ENCODE measurements at places on chromosomes 3 and 15.

- peak; percentile 30 for DNase-seq
Measured at GRCh38 chr3:22392859-22393258, 641.8 kb upstream of the ZNF385D start.

- DNase-seq = no peak
Measured at GRCh38 chr3:66409771-66410754, 90.8 kb downstream of the LRIG1 start.

DNA sequence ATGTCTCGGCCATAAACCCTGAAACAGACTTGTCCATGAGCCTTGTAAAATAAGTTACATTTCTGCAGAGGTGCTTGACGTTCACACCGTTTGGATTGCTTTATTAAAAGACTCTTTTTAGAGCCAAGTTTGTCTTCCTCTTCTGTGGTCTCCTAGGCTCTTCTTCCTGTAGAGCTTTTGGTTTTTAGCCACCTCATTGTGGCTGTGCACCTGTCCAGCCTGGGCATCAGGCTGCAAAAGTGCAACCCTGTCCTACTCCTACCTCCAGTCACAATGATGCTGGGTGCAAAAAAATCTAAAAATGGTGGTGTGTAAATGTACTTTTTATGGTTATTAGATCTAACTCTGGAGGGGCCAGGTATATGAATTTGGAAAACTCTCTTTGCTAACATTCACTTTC is 2.8 kb upstream of the RIOX2 start:
- DNase-seq = no peak

- no peak for DNase-seq
Measured at GRCh38 chr15:29820394-29821154, 1.7 kb downstream of the TJP1 start.

DNA sequence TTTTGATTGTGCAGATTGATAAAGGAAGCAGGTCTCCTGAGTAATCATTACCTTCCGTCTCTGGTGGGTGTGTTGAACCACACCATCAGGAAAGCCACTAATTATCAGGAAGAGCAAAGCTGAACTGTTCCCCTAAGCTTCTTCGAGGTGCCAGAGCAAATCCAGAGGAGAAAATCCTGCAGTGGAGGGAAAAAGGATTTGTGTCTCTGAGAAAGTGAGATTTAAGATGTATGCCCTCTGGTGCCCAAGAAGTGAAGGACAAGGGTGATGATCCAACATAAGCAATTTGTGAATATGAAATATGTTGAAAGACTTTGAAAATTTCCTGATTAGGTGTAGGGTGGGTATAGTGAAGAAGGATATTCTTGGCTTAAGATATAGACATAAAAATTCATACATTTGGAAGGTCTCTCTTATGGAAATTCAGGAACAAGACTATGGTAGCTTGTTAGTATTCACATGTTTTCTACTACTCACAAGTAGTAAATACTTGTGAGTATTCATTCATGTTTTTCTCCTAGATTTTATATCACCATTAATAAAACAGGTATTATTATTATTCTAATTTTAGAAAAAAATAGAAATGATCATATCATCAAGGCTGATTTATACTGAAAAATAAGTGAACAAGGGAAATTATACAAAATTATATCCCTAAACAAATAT is 34.8 kb downstream of the COMMD2 start:
- peak; percentile 57 for DNase-seq

DNA sequence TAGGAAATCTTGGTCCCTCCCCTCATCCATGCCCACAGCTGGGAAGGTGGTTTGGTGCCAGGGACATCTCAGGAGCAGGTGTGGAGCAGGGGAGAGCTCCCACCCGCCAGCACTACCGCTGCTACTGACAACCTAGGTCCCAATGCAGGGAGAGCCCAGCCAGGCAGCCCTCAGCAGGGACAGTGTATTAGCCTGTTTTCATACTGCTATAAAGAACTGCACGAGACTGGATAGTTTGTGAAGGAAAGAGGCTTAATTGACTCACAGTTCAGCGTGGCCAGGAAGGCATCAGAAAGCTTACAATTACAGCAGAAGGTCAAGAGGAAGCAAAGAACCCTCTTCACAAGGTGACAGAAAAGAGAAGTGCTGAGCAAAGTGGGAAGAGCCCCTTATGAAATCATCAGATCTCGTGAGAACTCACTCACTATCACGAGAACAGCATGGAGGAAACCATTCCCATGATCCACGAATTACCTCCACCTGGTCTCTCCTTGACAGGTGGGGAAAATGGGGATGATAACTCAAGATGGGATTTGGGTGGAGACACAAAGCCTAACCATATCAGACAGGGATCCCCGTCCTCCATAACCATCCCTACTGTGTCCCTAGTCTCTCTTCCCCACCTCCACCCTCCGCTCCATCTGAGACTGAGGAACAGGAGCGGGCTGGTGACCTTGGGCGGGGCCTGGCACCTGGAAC is 218.6 kb downstream of the TBC1D2B start:
- DNase-seq = no peak

GRCh38 chr3:103873021-103873420 is 1438.2 kb downstream of the ZPLD1 start:
- DNase-seq = no peak

GRCh38 chr3:161977063-161977462 is 480.5 kb downstream of the OTOL1 start:
- no peak for DNase-seq

DNA sequence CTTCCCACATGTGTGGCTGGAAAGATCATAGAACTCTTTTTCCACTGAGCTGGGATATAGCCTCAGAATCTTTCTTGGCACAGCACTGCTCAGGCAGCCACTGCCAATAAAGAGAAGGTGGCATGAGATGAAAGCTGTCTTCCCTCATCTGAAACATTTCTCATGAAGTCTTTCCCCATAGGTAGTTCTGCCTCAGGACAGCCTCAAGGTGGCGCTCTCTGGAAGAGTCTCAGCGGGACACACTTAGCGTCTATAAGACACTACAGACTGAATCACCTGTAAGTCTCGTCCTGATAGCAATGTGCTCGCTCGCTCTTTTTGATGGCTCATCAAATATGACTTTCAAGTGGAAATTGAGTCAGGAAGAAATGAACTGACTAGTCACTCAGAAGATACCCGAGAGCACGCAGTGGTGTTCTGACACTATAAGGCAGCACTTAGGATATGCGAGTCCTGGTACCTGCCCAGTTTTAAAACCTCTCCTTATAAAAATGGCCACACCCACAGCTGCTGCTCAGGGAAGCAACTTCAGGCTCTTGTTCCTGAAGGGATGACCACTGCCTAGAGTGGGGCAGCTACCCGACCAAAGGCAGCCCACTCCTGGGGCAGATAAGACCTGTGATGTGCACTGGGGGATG is 269.5 kb downstream of the SUCLG2 start:
- DNase-seq = peak; percentile 59

DNA sequence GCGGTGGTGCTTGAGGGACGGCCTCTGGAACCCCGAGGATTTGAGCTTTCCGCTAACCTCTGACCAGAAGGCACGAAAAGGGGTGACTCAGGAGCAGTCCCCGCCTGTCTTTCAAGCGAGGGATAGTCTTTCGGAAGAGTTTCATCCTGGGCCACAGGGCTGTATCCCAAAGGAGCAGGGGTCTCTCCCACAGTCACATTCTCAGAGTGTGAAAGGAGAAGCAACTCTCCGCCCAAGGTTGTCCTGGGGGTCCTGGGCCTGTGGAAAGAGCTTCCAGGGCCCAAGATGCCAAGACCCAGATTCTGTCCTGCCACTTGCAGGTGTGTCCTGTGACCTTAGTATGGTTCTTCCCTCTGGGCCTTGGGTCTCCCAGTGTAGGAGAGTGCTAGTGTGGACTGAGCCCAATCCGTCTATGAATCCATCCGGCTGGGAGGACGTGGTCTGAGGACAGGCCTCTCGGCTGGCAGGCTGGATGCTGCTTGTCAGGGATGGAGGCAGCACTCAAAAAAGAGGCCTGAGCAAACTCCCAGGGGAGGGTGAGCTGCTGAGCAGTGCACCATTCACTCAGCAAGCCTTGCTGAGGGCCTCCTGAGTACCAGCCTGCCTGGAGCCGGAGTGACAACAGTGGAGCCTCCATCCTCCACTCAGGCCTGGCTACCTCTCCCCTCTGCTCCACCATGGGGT is 1.6 kb upstream of the DUSP7 start:
- no peak for DNase-seq

- DNase-seq = no peak
Measured at GRCh38 chr3:49812916-49813496, 747 bp downstream of the UBA7 start.

DNA sequence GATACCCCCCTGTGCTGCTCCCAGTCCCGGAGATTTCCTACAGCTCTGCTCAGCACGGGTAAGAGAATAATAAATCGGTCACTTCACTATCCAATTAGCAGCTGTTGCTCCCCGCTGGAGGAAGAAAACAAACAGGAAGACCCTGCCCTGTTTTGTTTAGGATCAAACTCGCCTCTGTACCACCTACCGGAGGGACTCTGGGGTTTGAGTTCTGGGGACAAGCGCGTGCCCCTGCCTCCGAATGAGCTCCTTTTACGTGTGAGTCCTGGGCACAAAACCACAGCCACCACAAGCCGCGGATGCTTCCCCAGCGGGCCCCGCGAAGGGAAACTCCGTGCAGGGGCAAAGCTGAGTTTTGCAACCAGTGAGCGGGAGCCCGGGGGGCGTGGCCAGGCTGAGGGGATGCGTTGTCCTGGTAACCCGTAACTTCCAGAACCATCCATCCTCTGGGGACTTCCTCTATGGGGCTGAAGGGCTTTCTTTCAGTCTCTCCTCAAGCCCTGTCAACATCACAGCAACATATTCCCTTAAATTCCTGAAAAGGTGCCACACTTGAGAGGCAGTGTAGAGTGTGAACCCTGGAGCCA is 315.7 kb upstream of the PROK2 start:
- DNase-seq = peak; percentile 19

DNA sequence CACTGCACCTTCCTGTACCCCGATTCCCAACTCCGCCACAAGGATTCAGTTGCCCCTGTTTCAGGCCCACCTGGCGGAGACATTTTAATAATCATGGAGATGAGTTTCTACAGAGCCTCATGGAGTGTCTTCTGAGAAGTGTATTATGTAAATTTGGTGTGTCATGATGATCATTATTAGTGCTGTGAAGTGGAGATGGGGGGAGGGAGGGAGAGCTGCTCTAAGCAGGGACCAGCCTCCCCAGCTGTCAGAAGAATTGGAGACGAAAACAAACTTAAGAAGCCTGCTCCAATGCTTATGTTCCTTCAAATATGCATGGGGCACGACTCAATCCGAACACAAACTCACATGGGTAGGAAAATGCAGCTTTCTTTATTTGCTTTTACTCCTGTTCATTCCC is 127.8 kb downstream of the EPHB1 start:
- DNase-seq = no peak

GRCh38 chr15:64837502-64837901 is 4.2 kb upstream of the PLEKHO2 start:
- DNase-seq = no peak

DNA sequence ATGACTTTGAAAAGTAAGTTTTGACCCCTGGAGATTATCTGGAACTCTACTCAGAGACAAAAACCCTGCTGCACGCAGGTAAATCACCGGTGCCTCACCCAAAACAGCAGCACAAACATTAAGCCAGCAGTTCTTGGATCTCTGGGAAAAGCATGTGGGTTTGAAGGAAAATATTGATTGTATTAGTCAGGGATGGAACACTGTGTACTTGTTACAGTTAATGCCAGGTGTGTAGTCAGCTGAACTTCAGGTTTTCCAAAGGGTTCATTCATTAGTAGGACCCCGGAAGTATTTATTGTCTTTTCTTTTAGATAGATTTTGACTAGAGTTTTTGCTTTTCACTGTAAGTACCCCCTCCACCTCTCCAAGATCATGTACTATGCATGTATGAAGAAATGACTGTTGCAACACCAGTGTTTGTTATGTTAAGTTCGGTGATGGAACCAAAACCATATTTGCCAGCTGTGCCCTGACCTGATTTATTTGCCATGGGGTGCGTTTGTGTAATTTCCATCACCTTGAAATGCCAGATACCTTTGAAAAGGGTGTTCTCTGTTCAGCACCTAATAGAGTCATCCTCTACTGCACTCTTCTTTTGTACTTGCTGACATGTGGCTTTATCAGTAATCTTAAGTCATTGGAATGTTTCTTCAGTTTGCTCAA is 14.5 kb downstream of the ARHGEF26 start:
- no peak for DNase-seq

GRCh38 chr3:8836096-8836495 is 66.7 kb upstream of the OXTR start:
- DNase-seq = no peak

DNA sequence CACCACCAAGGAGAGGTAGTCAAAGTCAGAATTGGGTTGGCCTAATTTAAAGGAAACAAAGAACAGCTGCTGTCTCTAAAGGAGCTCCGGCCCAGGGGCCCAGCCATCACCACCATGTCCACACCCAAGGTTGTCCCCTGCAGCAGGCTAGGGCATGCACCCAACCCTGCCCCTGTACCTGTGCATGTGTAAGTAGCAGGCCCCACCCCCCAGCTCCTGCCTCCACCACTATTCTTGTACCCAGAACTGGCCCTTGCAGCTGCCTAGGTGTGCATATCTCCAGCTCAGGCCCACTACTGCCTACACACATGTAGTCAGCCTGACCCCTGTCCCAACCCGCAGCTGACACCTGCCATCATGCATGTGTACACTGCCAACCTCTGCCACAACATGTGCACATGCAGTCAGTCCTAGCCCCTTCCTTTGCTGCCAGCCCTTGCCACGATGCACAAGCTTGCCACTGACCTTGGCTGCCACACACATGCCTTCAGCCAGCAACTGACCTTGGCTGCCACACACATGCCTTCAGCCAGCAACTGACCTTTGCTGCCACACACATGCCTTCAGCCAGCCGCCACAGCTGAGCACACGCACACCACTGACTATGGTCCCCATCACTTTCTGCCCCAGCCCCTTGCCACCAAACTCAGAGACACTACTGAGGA is 39.7 kb downstream of the FGF12 start:
- DNase-seq = no peak

DNA sequence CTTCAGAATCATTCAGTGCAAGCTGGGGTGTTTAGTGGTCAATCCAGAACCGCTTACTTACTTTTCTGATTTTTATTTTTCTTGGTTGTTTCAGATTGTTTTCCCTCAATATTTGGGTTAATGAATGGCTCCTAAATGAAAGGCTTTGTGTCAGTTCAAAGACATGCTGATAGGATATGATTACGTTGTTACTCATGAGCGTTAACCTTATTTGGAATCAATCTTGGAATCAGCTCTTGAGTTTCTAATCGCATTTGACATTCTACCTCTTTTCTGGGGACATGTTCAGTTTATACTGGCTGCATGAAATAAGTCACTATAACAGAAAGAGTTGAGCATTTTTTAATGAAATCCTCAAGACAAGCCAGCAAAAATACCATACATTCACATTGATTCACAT is 50.2 kb downstream of the ATP11B start:
- no peak for DNase-seq
